ENCODE measurements at places on chromosomes 11 and 22.
A peak's percentile ranks its signal among the peaks of the same experiment; 100 is the strongest.

DNA sequence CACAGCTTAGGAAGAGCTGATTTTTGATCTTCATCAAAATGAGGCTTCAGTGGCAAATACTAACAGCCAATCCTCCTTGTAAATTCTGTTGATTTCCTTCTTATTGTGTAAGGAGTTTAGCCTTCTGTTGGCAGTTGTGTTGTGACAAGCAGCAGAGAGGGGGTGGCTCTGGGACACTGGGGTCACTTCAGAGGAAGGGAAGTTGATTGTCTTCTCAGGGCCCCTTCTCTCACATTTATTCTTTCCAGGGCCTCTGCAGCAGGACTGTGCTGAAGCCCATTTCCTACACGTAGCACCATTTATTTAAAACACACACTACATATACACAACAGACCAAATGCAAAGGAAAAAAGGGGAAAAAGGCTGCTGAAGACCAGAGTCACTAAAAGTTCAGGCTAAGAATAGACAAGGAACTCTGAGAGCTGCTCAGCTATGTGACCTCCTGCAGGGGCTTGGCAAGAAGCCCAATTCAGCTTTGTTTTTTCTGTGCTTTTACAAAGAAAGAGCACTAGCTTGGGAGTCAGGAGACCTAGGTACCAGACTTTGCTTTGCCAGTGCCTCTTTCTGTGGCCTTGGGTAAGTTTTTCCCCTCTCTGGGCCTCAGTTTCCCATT is 28.3 kb upstream of the UPB1 start:
- DNase-seq, result no peak

DNA sequence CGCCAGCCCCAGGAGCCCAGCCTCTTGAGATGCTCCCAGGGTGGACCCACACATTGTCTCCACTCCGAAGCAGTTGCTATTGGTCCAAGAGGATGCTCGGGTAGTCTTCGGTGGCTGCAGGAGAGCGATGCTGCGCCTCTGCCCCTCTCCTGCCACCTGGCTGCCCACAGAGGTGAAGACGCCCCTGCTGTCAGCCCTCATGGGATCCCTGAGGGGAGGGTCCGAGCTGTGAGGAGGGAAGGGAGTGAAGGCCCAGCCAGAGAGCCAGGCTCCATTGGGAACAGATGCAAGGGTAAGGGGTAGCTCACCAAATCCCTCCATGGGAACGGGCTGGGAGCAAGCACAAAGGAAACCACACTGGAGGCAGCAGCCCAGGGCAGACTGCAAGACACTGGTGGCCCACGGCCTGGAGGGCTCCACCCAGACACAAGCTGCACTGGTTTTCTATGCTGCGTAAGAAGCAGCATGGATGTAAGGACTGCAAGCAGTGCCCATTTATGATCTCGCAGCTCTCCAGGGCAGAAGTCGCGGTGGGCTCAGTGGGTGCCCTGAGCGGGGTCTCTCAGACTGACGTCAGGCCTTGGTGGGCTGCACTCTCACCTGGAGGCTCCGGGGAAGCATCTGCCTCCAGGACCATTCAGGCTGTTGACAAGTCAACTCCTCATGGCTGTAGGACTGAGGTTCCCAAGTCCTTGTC is 15.7 kb downstream of the TSPAN32 start:
- DNase-seq, result no peak

DNA sequence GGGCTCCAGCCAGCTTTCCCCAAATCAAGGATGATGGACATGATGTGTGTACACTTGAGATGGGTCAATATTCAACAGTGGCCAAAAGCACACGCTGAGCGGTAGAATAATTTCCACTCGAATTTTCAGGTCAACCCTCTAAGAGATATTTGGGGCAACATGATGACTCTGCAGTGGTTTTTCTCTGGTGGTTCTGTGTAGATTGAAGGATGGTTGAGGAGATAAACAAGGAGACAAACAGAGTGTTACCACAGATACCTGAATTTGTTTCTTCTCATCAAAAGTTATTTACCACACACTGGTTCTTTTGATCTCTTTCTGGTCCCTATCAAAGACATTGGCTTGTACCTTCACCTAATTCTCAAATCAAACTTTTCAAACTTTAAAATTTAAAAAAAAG is 242.0 kb downstream of the ETS1 start:
- no peak for DNase-seq

- no peak for DNase-seq
Measured at GRCh38 chr11:28303477-28304191, 195.4 kb downstream of the METTL15 start.

- no peak for DNase-seq
Measured at GRCh38 chr11:70771099-70771885, 373.0 kb downstream of the CTTN start.

DNA sequence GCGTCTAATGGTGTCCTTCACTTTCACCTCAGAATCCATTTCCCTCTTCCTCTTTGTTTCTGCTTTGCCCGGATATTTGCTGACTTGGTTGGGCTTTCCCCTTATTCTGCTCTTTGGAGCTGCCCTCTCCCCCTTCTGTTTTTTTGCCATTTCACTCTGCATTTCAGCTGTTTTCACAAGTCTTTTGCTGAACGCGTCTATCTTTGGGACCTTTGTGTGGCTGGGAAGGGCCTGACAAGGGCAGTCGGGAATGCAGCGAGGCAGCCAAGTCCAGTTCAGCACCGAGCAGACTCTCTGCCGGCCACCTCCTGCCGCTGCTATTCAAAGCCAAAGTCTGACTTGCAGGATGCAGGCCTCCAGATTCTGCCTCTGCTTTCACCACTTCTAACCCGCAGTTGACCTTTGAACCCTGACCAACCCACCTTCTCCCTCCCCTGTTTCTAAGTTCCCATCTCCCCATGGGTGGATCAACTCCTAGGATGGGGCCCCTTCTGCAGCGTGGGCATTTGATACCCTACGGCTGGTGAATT is 38.2 kb downstream of the FEZ1 start:
- no peak for DNase-seq

DNA sequence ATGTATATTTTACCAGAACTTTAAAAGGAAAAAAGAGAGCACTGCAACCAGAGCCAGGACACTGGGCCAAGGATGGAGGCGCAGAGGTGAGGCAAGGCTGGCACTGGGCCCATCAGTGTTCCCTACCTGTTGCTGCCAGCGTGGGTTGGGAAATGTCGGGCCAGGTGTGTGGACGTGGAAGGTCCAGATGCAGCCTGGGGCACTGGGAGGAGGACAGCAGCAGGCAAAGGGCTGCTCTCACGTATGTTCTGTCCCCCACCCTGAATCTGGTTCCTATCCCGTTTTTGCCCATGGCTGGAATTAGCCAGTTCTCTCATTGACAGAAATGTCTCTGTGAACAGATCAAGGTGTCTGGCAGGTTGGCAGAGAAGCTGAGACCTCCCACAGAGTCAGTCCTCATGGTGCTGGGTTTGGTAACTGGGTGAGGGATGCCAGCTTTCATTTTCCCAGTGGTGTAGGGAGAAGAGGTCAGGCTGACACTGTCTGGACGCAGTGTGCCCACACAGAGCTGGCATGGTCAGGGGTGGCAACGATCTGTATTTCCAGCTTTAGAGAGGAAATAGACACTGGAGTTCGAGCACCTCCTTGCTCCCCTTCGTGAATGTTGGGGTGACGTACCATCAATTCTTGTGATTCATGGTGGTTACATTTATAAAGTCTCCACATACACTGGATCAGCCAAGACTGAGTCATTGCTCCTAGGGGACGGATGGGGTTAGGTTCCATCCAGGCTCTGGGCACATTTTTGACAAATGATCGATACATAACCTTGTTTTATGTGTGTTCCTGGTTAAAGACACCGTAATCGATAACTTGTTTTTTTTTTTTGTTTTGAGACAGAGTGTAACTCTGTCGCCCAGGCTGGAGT is 4.3 kb upstream of the PNPLA3 start:
- DNase-seq, result no peak

GRCh38 chr11:120332822-120333716 is 3.1 kb upstream of the ARHGEF12 start:
- DNase-seq, result no peak

GRCh38 chr11:20088397-20089225 is 71.7 kb downstream of the DBX1 start:
- no peak for DNase-seq

GRCh38 chr11:77783025-77783424 is 37.5 kb downstream of the RSF1 start:
- no peak for DNase-seq

- DNase-seq, result no peak
Measured at GRCh38 chr11:123616505-123617198, 37.8 kb downstream of the SCN3B start.

DNA sequence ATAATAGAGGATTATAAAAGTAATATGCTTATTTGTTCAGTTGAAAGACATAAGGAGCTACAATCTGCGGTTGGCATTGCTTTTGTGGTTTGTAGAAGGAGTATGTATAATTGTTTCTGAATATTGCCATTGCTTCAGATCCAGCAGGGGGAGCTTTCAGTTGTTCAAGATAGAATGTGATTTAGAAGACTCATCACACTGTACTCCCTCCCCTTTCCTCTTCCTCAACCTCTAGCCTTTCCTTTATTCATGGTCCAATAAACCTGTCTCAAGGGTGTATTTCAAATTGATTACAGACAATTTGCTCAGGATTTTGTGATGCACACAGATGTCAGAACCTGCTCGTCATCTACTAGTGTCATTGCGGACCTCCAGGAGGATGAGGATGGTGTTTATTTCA is 9.8 kb downstream of the PRMT3 start:
- peak; percentile 24 for DNase-seq

GRCh38 chr11:134730101-134730500 is 318.1 kb upstream of the B3GAT1 start:
- DNase-seq, result no peak

GRCh38 chr22:41481131-41481830 is 12.4 kb downstream of the ACO2 start:
- DNase-seq, result no peak

- DNase-seq, result no peak
Measured at GRCh38 chr11:27370374-27370773, 7.4 kb upstream of the CCDC34 start.

- DNase-seq, result no peak
Measured at GRCh38 chr22:25084405-25085107, 115.1 kb upstream of the CRYBB3 start.

DNA sequence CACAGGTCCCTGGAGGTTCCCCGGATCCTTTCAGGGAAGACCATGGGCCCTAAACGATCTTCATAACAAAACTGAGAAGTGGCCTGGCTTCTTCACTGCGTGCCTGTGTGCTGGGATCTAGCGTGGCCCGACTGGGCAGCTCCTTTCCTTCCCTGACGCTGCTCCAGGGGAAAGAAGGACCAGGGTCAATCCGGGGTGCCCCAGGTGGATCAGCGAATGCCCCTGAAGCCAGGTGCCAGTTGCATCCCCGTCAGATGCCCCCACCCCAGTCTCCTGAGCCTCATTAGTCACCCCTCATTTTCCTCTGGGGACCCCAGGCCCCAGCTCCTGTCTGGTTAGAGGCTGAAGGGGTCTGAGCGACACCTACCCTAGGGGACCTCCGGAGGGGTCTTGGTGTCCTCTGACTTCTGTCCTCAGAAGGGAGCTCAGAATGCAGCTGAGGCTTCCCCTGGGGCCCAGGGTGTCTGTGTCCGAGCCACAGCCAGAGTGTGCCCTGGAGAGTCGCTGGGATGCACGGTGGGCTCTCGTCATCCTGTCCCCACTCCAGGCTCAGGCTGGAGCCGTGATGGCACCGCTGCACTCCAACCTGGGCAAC is 18.7 kb upstream of the MUC6 start:
- no peak for DNase-seq

- no peak for DNase-seq
Measured at GRCh38 chr11:120666121-120666639, 154.6 kb downstream of the GRIK4 start.

GRCh38 chr22:49044091-49044490 is 783.6 kb downstream of the BRD1 start:
- DNase-seq, result no peak

- DNase-seq, result no peak
Measured at GRCh38 chr11:11973361-11973800, 35.0 kb downstream of the DKK3 start.

GRCh38 chr11:106679581-106679980 is 338.7 kb downstream of the GUCY1A2 start:
- DNase-seq, result no peak

DNA sequence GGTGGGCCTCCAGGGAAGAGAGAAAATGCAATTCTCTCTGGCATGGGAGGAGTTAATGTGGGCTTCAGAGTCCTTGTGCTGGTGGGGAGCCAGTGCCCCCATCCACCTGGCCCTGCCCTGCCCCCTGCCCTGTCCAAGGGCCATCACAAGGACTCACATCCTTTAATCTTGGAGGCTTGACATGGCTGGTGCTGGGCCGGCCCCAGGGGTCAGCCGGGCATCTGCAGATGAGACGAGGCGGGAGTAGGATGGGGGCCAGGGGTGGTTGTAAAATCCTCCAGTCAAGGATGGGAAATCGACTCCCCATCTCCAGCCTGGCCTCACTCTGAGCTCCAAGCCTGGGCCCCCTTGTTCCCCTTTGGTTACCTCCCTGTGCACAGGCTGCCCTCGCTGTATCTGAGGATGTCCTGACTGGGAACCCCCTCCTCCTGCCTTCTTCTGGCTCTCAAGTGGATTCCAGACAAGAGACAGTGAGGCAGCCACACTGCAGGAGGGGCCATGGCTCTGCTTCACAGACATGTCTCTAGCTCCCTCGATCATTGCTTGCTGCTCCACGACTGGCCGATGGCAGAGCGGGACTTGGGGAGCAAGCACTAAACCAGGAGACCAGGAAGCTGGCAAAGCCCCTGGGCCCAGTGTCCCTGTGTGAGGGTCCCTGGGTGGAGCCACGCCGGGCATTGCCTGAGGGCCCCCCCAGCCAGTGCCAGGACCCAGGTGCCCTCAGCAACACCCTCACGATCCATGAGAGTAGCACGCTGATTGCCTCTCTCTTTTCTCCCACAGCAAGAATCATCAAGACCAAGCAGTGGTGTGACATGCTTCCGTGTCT is 1120.5 kb downstream of the BRD1 start:
- DNase-seq, result no peak

DNA sequence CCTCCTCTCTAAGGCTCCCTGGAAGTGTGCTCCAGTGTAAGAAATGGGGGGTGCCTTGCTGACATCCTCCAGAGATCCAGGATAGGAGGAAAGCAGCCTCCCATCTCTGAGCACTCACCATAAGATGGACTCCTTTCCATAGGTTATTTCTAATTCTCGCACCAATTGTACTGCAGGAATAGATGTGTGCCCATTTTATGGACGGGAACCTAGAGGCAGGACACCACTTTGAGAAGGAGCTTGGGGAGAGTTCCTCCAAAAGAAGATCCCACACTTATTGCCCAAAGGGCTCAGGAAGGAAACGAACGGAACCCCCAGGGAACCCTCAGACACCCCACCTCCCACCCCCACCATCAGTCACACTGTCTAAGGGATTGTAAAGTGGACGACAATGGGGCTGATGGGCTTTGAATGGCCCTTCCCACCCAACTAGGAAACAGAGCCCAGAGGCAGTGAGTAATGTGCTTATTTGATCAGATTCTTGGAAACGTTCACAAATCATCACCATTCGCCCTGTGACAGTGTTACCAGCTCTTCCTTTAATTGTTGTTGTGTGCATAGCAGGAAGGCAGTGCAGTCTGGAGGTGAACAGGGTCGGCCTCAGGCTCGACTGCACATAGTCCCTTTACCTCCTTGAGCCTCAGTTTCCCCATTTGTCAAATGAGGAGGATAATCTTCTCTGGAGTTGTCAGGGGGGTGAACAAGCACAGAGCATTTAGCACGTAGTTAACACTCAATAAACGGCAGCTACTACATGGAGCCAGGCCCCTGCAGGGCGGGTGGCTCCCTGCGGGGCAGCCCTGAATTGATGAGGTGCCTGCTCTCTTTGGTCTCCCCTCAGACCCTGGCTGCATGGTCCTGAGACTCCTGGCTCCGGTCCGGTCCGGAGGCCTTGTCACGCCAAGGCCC is 8.4 kb upstream of the MN1 start:
- no peak for DNase-seq

GRCh38 chr11:7657306-7658025 is 15.8 kb downstream of the CYB5R2 start:
- no peak for DNase-seq

Data from NCI-H2081 treated with DMSO at 0.1 percent for 48 hours (cell line).